ENCODE measurements at places on chromosomes 6 and 20. TPM values are rescaled to one million over a fixed set of nuclear protein-coding genes. Genes with fewer than 3 reads are reported as not detected.

DNA sequence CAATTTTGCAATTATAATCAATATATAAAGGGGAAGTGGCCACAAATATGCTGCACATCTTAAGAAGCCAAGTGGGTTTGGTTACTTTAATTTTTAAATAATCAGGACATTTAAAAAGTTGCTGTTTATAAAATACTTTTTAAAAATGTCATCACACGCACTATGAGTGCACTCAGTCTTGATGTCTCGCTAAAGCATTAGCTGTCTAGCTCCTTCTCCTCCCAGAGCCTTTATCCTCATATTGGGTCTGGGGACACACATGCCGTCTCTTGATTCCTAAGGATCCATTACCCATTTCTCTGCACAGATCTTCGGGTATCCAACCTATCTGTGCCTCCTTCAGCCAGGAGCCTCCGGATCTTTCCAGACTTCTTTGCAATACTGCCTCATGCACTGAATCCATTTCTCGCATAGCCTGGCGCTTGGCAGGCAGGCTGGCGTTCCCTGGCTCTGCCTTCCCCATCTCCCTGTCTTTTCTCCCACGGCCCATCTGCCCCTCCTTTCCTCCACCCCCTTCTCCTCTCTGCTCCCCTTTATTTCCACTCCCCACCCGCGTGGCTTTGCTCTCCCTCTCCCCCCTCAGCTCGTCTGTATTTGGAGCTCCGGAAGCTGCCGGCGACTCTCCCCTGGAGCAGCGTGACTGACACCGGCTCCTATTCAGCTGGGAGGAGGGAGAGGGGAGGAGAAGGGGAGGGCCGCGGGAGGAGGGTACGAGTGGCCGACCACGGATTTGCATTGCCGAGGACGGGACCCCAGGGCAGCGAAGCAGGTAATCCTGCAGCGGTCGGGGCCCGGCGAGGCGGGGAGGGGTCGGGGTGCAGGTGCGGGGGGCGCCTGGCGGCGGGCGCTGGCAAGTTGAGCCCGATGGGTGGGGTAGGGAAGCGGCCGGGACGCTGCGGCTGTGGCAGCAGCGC is at the start of gene CAP2:
TSS of gene CAP2 (plus strand) at position 618 of the 914 bp plus-strand sequence. CDS start 27,961 bp downstream, outside the sequence.
- peak; percentile 89 for DNase-seq
- H3K27ac ChIP-seq, result peak within 1 kb of the TSS; percentile 89
- peaks cover 5% of the 10 kb centered on the region for H3K4me1 ChIP-seq
- peak within 1 kb of the TSS; percentile 58 for H3K4me3 ChIP-seq
- no peaks in the 10 kb centered on the region for H3K27me3 ChIP-seq
- H3K36me3 ChIP-seq, result no peaks in the 10 kb centered on the region

DNA sequence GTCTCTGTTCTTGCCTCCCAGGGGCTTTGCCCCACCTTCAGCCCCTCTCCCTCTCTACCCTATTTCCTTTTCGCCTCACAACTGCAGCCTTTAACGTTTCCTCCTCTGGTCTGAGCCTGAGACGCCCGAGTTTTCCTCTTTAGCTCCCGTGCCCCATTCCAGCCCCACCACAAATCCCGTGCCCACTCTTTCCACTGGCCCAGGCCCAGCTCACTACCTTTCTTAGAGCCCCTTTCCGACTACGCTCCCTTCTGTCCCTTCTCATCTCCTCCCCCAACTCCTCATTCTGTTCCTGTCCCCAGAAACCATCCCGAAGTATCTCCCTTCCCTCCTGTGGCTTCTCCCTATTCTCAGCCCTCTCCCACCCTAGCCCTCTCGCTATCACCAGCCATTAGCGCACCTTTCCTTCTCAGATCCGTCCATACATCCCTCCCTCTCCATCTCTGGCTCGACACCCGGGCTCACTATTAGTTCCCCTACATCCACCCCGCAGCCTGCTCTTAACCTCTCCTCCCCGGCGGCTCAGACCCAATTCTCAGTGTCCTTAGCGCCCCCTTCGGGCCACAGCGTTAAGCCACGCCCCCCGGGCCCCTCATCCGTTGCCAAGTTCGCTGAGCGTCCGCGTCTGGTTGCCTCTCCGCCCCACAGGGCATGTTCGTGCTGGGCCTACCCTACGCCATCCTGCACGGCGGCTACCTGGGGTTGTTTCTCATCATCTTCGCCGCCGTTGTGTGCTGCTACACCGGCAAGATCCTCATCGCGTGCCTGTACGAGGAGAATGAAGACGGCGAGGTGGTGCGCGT is 2.7 kb downstream of the SLC32A1 start:
- no peaks in the 10 kb centered on the region for H3K36me3 ChIP-seq
- H3K4me1 ChIP-seq, result no peaks in the 10 kb centered on the region
- DNase-seq, result peak; percentile 93
- H3K27ac ChIP-seq, result no peak overlapping the region

The CD109 gene
- polyA plus RNA-seq, result 3.7 TPM

The ASF1A gene
- polyA plus RNA-seq, result 15.1 TPM

GRCh38 chr6:169533301-169534038 is 168.4 kb downstream of the WDR27 start:
- H3K36me3 ChIP-seq, result no peaks in the 10 kb centered on the region
- no peak overlapping the region for H3K4me3 ChIP-seq
- H3K27me3 ChIP-seq, result no peaks in the 10 kb centered on the region
- DNase-seq, result no peak
- no peaks in the 10 kb centered on the region for H3K4me1 ChIP-seq

The PRSS16 gene
- polyA plus RNA-seq, result 5.1 TPM

The CGA gene
- polyA plus RNA-seq, result 2.8 TPM

The CCM2L gene
- polyA plus RNA-seq, result 9.9 TPM

DNA sequence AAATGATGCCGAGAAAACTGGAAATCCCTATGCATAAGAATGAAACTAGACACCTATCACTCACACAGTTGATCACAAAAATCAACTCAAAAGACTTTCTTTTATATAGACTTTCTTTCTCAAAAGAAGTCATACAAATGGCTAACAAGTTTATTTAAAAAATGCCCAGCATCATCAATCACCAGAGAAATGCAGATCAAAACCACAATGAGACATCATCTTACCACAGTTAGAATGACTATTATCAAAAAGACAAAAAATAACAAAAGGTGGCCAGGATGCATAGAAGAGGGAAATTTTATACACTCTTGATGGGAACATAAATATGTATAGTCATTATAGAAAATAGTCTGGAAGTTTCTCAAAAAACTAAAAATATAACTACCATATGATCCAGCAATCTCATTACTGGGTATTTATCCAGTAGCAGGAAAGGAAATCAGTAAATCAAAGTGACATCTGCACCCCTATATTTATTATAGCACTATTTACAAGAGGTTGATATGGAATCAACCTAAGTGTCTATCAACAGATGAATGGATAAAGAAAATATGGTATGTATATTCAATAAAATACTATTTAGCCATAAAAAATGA is 3.4 kb upstream of the RNF217 start:
- no peaks in the 10 kb centered on the region for H3K27me3 ChIP-seq
- no peaks in the 10 kb centered on the region for H3K4me1 ChIP-seq
- H3K36me3 ChIP-seq, result no peaks in the 10 kb centered on the region
- no peak for DNase-seq
